ENCODE measurements at places on chromosomes 4 and X.

GRCh38 chr4:173145131-173145530 lies 23.5 kb upstream of the GALNT7 start:
- DNase-seq, result no peak

DNA sequence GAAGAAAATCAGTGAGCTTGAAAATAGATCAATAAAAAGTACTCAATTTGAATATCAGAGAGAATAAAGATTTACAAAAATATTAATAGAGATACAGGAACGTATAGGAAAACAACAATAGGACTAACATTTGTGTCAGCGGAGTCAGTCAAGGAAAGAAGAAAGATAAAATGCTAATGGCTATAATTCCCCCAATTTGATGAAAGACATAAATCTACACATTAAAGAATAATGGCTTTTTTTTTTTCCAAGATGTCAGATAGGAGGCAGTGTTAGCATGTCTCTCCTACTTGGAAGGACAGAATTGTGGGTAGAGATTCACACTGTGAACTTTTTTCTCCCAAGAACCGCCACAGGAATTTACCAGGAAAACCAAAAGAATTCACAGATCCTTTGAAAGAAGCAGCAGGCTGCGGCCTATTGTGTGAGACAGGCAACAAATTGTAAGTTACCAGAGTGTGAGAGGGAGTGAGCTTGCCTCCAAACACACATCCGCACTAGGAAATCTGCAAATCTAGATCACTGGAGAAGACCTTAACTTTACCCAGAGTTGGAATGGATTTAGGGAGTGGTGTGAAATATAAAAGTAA lies 249.9 kb downstream of the PRDM5 start:
- no peak for DNase-seq

- DNase-seq, result no peak
Measured at GRCh38 chr4:7711307-7711963, 228.2 kb downstream of the AFAP1 start.

- DNase-seq, result no peak
Measured at GRCh38 chr4:7424553-7425111, 10.1 kb downstream of the PSAPL1 start.

GRCh38 chr4:62872856-62873255 lies 1536.4 kb downstream of the TECRL start:
- no peak for DNase-seq

DNA sequence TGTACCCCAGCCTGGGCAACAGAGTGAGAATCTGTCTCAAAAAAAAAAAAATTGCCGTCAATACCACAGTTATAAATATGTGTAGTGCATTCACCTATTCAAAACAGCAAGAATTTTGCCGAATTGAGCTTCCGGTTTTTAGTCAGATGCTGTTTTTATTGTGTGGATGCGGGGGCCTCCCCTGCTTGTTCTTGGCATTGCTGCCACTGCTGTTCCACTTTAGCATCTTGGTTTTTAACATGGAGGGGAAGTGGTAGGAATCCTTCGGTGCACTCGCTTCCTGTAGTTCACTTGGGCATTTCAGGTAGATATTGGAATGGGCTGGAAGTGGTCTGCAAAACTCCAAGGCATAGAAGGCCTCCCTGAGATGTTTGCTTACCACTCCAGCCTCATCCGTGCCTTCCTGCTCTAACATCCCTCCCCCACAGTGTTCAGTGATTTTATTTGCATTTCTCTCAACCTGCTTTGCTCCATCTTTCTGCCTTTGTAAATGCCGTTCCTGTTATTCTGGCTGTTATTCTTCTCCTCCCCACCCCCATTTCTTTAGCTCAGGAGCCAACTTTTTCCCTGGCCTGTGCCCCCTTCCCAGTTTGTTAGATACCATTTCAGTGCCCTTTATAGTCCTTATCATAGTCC lies 25.5 kb downstream of the MOB1B start:
- no peak for DNase-seq

DNA sequence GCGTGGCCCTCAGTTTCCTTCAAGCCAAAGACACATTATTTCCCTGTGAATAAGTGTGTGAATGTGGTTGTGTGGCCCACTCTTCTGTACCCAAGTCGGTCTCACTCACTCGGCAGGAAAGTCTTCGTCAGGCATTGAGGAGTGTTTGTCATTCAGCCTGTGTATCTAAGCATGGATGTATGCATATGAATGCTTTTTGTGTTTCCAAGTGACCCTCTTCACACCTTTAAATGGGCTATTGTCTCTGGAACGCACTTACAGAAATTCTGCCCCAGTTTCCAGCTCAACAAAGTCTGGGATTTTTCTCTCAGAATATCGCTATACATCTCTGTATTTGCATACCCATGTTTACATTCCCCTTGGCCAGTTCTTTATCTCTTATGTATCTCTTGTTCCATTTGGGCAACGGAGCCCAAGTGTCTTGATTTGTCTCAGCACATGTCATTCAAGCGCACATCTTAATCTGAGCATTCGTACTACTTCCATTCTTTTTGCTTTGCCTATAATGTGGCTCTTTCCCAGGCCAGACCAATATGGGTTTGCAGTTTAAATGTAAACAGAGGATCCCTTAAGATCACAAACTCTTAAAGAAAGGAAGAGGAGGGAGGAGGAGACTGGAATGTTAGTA lies 4.8 kb downstream of the BCOR start:
- DNase-seq, result no peak

GRCh38 chr4:71938776-71939175 lies 93.0 kb upstream of the NPFFR2 start:
- DNase-seq, result no peak

- DNase-seq, result no peak
Measured at GRCh38 chrX:31449081-31449480, 377.2 kb upstream of the FTHL17 start.

GRCh38 chrX:150958177-150958576 lies 25.0 kb upstream of the HMGB3 start:
- no peak for DNase-seq

- DNase-seq, result no peak
Measured at GRCh38 chr4:67332627-67333026, 212.7 kb downstream of the CENPC start.

DNA sequence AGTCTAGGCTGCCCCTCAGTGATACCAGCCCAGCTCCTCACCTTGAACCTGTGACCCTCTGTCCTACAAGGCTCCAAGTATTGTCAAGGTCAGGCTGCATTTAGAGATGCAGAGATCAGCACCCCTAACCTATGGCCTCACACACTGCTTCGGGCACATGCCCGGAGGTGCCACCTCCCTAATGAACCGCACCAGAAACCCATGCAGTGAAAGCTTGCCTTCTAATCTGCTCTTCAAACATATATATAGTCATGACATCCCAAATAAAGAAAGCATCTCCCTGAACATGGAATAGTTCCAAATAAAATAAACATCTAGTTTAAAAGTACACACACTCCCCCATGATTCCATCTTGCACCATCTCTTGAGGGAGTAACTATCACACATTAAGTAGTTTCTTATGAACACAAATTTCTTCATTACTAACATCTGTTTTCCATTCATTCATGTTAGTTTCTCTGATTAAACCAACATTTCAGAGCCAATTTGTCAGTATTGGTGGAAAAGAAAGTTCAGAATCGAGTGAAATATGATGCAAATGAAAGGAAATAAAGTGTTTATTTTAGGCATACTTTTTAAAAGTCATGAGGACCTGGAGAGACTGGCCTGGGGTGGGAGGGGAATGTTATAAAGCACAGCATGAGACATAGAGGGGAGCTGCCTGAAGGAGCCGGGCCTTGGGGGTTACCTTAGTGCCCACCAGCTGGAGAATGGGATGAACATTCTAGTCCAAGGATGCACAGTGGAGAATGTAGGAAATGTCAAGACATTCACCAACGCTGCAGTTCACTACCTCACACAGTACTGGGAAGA lies 19.2 kb downstream of the CC2D2A start:
- no peak for DNase-seq

DNA sequence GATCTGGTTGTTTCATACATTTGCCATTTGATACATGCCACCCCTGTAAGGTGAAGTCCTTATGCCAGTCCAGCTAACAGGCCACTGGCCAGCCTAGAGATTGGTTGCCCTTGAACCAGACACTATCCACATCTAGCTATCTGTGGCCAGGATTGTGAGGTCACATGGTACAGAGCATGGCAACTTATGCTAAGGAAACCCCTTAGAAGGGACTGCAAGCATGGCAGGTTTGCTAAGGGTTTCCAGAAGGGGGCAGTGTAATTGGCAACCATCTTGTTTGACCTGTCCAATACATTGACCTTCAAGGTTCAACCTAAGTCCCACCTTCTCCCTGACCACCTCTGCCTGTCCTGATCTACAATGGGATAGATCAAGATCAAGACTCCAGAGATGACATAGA lies 47.5 kb downstream of the SMC1A start:
- DNase-seq, result no peak

DNA sequence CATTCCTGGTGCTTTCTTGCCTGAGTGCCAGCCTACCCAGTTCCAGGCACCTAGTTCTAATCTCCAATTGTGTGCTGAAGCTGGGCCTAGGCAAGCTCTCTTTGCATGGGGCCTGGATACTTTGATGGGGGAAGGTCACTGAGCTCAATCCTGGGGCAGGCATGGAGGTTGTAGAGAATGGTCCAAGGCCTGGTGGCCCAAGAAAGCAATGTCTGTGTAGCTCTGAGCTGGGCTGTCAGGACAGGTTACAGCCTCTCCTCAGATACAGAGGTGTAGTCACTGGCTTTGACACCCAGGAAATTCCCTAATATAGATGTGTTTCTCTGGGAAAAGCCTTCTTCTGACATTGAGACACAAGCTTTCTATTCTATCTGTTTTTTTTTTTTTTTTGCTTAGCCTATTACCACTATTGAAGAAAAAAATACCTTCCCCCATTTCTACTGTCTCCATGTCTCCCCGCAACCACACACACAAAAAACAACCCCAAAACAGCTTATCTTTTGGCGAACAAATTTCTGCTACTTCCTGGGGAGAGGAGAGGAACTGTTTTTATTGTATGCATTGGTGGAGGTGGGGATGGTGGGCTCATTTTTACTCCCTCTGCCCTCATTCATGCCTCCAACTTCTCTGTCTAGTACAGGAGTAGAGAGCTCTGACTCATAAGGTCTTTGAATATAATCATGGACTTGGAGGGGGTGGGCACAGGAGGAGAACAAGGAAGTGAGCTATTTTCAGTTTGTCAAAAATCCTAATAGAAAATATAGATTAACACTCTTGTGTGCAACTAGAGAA lies 66.7 kb upstream of the DHX15 start:
- no peak for DNase-seq

DNA sequence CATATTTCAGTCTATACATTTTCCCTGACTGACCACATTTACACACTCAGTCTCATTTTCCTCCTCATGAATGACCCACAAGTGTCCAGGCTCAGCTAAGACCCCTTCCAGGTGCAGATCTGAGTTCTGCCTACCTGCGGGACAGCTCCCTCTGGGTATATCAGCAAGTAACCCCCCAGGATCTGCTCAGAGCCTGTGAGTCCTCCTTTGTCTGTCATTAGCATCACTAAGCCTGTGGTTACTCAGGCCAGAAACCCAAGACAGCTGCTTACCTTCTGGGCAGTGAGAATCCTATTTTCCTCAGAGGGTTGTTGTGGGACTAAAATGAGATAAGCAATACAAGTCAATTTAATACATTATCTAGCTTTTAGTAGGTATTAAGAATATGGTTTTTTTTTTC lies 487.6 kb upstream of the BOD1L1 start:
- no peak for DNase-seq

DNA sequence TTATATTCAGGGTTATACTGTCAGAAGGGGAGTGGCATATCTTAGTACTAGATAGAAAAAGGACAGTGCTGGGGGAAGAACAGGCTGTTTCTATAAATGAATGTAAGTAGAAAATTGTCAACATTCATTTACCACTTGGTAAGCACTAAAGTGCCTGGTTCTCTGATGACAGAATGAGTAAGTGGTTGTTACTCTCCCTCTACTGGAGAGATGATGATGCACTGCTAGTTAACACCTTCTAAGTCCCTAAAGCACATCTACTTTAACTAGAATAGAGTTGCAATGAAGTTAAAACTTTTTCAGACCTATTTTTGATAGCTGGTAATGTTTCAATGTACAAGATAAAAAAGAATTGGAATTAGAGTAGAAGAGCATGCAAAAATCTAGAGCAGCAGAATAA lies 214.5 kb downstream of the KLHL4 start:
- DNase-seq, result no peak

DNA sequence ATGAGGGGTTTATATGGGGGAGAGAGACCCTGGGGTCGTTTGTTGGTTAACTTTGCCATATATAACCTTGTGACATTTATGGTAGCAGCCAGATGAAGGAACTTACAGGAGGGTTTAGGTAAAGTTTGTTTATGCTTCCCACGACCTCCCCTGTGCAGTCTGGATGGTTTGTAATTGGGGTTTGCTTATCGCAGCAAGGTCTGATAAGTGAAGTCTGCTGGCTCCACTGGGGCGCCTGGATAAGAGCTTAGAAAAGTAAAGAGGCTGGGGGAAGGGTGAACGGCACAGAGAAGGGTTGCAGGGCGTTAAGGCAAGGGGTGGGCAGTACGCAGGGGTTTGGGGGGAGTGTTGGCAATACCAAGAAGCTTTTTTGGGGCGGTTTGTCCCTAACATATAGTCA lies 98.7 kb downstream of the KDM6A start:
- DNase-seq, result no peak

DNA sequence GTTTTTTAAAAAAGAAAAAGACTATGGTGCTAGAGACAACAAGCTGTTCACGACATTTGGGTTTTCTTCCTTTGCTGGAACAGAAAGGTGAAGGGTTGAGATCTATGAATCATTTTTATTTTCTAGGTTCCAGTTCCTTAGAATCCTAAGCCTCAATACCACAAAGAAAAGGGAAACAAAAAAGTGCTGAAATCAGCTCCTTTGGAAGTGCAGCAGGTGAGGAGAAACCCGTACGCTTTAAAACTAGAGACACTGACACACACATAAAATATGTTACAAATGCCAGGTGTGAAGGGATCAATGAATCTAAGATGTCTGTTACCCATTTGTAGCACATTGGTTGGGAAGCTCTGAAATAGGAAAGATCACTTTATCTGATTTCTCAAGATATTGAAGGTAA lies 125.2 kb downstream of the AREG start:
- no peak for DNase-seq

GRCh38 chr4:140004549-140004895 lies 149.5 kb downstream of the MAML3 start:
- no peak for DNase-seq

GRCh38 chr4:113711883-113712662 lies 49.5 kb downstream of the CAMK2D start:
- DNase-seq, result no peak

DNA sequence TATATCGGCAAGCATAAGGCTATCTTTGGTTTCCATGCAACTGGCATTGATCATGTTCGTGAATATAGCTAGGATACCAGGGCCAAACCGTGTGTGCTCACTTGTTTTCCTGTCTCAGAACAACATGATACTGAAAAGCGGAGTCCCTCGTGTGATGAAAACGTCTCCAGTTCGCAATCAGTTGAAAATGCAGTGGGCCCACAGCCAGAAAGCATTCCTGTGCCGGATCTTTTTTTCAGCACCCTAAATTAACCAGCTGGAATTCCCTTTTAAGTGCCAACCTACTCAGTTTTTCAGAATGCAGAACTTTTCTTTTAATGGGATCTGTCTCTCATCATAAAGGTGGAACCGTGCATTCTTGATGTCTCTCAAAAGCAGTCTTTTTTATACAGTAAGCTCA lies 130.8 kb upstream of the FRG1 start:
- DNase-seq, result no peak

GRCh38 chr4:7722766-7723387 lies 216.8 kb downstream of the AFAP1 start:
- no peak for DNase-seq

GRCh38 chr4:90799895-90800294 lies 672.7 kb downstream of the CCSER1 start:
- DNase-seq, result no peak

- no peak for DNase-seq
Measured at GRCh38 chr4:153850533-153851280, 61.8 kb upstream of the SFRP2 start.

- DNase-seq, result no peak
Measured at GRCh38 chr4:173991814-173992213, 291.7 kb downstream of the FBXO8 start.

All from stimulated activated CD8-positive, alpha-beta memory T cell treated with anti-CD3 and anti-CD28 coated beads, Interleukin-2, amount 100 ng/mL, for 1 hour (primary cell).